ENCODE measurements at places on chromosomes 12 and 14.

DNA sequence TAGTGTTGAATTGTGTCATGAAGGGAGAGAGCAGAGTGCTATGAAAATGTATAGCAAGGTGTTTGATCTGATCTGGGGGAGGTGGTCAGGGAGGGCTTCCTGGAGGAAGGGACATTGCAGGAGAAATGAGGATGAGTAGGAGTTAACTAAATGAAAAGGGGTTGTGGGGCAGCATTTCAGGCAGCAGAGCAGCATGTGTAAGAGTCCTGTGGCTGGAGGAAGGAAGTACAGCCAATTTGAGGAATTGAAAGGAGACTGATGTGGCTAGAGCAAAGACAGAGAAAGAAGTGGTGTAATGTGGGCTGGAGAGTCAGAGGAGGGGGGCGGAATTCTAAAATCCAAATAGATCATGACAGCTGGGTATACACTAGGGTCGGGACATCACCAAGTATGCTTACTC is 20.5 kb downstream of the NPC2 start:
- no peak for DNase-seq

GRCh38 chr12:93707836-93708235 is 30.7 kb downstream of the CRADD start:
- DNase-seq, result no peak

DNA sequence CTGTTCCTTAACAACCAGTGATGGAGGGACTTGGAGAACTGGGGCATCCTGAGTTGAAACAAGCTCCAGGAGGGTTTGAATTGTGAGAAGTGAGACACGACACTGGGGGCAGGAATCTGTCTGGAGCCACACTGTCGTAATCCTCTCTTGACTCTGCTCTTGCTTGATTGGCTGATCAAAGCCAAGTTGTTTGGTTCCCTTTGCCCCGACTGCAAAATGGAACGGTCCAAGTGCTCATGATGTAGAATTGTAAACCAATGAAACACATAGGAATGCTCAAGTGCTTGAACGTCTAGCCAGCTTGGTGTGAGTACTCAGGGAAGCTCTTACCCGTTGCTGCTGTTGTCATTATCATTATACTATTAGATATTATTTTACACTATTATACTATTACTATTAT is 98.1 kb downstream of the TMEM132C start:
- DNase-seq, result no peak

DNA sequence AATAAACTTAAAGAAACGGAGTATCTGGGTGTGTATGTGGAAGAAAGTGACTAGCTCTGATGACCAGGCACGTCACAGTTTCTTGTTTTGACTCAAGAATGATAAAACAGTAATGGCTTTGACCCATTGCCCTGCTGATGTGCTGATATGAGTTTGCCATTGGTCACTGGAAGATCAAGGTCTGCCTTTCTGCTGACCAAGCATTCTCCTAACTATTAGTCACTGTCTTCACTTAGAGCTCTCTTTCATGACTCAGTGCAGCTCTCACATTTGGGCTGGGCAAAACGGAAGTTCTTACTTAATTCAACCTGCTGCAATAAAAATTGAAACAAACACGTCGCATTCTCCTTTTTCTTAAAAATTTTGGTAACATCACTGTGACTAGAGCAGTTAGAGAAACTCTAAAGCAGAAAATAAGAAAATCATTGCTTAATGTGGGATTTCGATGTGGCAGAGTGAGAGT is 366.7 kb downstream of the BTG1 start:
- DNase-seq, result peak; percentile 70

- DNase-seq, result no peak
Observed at GRCh38 chr14:38209572-38210557, 2.2 kb downstream of the SSTR1 start.

GRCh38 chr12:51829011-51829481 is 19.5 kb downstream of the FIGNL2 start:
- no peak for DNase-seq

DNA sequence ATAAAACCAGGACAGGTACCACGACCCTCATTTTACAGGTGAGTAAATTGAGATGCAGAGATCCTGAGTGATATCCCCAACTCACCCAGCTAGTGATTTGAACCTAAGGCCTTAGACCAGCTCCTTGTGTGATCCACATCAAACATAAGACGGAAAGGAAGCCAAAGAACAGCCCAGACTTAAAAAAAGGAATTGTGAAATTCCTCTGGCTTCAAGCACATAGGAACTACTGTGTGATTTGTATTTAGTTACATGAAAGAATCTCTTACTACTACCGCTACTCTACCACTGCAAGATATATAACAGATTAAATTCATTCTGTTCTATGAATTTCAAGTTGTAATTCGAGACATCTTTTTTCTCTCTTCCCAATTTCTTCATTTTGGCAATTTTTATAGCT is 10.5 kb downstream of the E2F7 start:
- DNase-seq, result no peak

DNA sequence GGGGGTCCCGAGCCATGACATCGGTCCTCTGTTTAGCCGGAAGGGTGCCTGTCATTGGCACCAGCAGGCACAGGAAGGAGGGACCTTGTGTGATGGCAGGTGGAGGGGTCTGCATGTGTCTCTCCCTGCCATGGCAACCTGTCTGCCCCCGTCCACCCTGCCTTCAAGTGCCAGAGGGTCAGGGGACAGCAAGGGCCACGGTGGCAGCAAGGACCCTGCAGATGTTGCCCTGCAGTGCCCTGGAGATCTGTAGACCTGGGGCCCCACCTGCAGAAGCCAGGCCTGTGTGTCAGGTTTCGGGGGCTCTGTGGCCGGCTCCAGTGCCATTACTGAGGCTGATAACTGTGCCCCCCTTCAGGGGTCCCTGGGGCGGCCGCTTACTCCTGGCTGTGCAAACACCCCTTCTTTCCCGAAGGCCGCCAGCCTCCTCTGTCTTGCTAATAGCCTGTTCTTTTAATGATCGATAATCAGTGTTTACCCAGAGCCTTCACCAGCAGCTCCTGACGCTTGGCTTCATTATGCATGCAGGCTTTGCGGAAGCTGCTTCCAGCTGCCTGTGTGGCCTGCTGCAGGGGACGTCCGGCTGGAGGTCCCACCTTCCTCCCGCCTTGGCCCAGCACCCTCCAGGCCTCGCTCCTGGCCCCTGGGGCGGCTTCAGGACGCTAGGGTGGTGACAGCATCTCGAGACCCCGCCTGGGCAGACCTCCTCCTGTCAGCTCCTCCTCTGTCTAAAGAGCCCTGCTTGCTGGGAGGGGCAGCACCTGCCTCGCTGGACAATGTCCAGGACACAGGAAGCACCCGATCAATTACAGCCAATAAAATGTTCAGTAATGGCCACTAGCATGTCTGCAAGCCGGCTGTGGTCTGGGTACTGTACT is 153.0 kb downstream of the KIF26A start:
- no peak for DNase-seq

- DNase-seq, result no peak
Observed at GRCh38 chr14:71713451-71713850, 218.8 kb upstream of the RGS6 start.

DNA sequence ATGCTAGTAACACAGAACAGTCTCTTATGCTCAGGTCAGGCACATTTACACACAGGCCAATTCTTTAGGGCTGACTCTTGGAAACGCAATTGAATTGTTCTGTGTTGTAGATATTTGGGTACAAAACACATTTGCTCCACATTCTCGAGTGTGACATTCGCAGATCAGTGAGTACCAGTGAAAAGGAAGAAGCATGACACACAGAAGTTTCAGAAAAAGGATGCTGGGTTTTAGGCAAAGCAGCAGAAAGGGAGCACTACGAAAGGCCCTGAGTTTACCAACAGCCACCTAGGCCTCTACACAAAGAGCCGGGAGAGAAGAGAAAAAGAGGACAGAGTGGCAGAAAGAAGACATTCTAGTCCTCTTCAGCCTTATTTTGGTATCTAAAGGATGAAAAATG is 254.4 kb upstream of the BTG1 start:
- no peak for DNase-seq

Measured in CD4-positive, alpha-beta T cell treated with Interleukin-17A for 1 hour (primary cell).